Osteoblast (primary cell): ENCODE measurements at places on chromosomes 3 and 15. TPM values are rescaled to one million over a fixed set of nuclear protein-coding genes. Genes with fewer than 3 reads are reported as not detected.

The MASP1 gene
- total RNA-seq: 1.2 and 1.4 TPM in 2 replicates

DNA sequence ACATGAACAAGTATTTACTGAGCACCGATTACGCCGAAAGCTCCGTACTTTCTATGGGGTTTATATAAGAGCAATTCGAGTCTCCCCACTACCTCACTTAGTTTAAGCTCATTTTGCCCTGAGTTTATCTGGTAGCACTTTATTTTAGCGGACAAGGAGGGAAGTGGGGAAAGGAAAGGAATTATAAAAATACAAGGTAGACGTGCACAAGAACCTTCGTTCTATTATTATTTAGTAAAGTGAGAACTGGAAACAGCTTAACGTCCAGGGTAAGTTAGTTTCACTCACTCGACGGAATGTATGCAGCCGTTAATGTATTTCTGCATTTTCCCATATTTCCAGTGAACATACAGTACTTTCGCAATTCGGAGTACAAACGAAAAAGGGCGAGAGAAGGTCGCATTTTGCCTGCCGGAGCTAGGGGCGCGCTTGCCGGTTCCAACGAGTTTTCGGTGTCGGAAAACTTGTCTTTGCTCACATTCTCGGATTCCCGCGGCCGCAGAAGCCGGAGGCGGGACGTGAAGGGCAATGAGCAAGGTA, 1.2 kb upstream of the STT3B start:
- H3K36me3 ChIP-seq: no peaks in the 10 kb centered on the region
- peaks cover 17% of the 10 kb centered on the region for H3K27me3 ChIP-seq
- H3K4me3 ChIP-seq: peak overlapping the region; percentile 89
- peaks cover 20% of the 10 kb centered on the region for H3K4me1 ChIP-seq
- H3K27ac ChIP-seq: peak overlapping the region; percentile 94
- no peak for DNase-seq

The SLC6A20 gene
- total RNA-seq: not detected in 2 replicates

GRCh38 chr15:50883903-50884302, 24.6 kb upstream of the AP4E1 start:
- no peaks in the 10 kb centered on the region for H3K27me3 ChIP-seq
- H3K36me3 ChIP-seq: no peaks in the 10 kb centered on the region
- H3K4me1 ChIP-seq: peaks cover 50% of the 10 kb centered on the region

The C3orf85 gene
- not detected in 2 replicates for total RNA-seq

The OSTN gene
- under 0.01 TPM in 1 of 2 replicates, not detected in the other for total RNA-seq

- H3K4me1 ChIP-seq: no peaks in the 10 kb centered on the region
- H3K4me3 ChIP-seq: no peak overlapping the region
- no peaks in the 10 kb centered on the region for H3K36me3 ChIP-seq
- DNase-seq: no peak
These were observed 86.6 kb upstream of the SLC6A11 start for GRCh38 chr3:10729439-10729838.

DNA sequence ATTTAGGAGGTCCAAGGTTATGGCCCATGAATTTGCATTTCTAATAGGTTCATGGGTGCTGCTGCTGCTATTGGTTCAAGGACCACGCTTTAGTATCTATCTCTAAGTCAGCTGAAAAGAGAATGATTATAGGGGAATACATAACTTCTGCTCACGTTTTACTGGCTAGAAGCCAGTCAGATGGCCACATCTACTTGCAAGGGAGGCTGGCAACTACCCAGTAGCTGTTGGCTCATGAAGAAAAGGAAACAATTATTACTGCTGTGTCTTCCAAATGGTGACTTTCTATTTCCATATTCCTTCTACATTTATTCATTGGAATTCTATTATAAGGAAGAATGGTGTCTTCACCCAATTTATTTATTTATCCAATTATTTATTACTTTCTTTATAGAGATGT, 54.2 kb downstream of the SLC25A36 start:
- H3K4me3 ChIP-seq: no peak overlapping the region
- no peaks in the 10 kb centered on the region for H3K36me3 ChIP-seq
- DNase-seq: peak; percentile 42
- H3K27me3 ChIP-seq: no peaks in the 10 kb centered on the region
- no peaks in the 10 kb centered on the region for H3K4me1 ChIP-seq

DNA sequence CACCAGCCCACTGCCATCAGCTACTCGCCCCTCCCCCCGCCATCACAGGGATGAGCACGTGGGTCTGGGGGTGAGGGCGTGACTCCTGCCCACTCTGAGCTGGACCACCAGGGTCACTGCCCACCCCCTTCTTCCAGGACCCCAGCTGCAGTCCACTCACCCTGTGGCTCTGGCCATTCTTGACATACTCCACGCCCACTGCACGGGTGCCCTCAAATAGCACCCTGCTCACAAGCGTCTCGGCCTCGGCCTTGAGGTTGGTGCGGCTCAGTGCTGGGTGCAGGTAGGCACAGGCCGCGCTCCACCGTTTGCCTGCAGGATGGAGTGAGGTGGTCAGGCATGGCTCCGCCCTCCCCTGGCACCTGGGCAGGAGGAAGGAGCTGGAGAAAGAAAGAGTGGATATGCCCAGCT, 23.9 kb downstream of the CHDH start:
- H3K4me1 ChIP-seq: no peaks in the 10 kb centered on the region
- no peak overlapping the region for H3K4me3 ChIP-seq
- no peak for DNase-seq
- H3K36me3 ChIP-seq: no peaks in the 10 kb centered on the region
- no peak overlapping the region for H3K27ac ChIP-seq
- H3K27me3 ChIP-seq: no peaks in the 10 kb centered on the region

The PTH1R gene
- 0.29 and 0.36 TPM in 2 replicates for total RNA-seq

GRCh38 chr3:123723522-123724168, 138.8 kb upstream of the HACD2 start:
- H3K27me3 ChIP-seq: no peaks in the 10 kb centered on the region
- DNase-seq: peak; percentile 87
- peaks cover 36% of the 10 kb centered on the region for H3K36me3 ChIP-seq
- H3K4me3 ChIP-seq: no peak overlapping the region
- H3K27ac ChIP-seq: peak overlapping the region; percentile 40

- H3K4me3 ChIP-seq: no peak overlapping the region
- H3K27ac ChIP-seq: peak overlapping the region; percentile 78
- no peaks in the 10 kb centered on the region for H3K27me3 ChIP-seq
- peaks cover 37% of the 10 kb centered on the region for H3K4me1 ChIP-seq
- DNase-seq: peak; percentile 10
These were observed 515.2 kb upstream of the CCDC54 start for GRCh38 chr3:106862067-106862466.

The IRAK2 gene
- 3.2 and 4.0 TPM in 2 replicates for total RNA-seq

DNA sequence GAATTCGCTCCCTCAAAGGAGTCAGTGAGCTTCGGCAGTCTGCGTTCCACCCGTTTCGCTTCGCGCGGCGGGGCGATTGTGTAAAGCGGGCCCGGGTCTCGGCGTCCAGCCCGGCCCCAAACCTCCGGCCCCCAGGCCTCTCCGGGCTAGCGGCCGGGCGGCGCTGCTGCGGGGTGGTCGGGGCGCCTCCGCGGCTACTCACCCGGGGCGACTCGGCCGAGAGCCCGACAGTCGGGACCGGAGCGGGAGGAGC, 412 bp downstream of the CHDH start:
- H3K4me3 ChIP-seq: peak overlapping the region; percentile 73
- no peaks in the 10 kb centered on the region for H3K36me3 ChIP-seq
- no peak overlapping the region for H3K27ac ChIP-seq
- H3K27me3 ChIP-seq: peaks cover 38% of the 10 kb centered on the region

- H3K27ac ChIP-seq: no peak overlapping the region
- no peaks in the 10 kb centered on the region for H3K27me3 ChIP-seq
- no peaks in the 10 kb centered on the region for H3K4me1 ChIP-seq
These were observed 209.8 kb upstream of the THRB start for GRCh38 chr3:24704496-24704895.

DNA sequence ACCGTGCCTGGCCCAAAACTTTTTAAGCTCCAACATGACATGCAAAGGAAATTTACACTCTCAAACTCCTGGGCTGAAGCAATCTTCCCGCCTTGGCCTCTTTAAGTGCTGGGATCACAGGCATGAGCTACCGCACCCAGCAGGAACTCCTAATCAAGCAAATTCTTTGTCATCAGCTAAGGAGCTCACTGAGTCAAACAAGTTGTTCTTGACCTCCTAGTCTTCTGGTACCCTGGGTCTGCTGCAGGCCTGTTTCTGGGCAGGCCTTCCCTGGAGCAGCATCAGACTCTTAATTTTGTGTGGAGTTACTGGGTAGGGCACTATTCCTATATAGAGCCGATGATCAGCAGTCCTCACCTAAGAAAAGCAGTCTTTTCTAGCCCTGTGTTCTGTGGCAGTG, 68.4 kb upstream of the FLNB start:
- no peaks in the 10 kb centered on the region for H3K4me1 ChIP-seq
- DNase-seq: no peak
- no peaks in the 10 kb centered on the region for H3K27me3 ChIP-seq
- H3K27ac ChIP-seq: no peak overlapping the region
- H3K4me3 ChIP-seq: no peak overlapping the region
- H3K36me3 ChIP-seq: no peaks in the 10 kb centered on the region

The NOX5 gene
- 0.29 and 0.36 TPM in 2 replicates for total RNA-seq

GRCh38 chr3:53174346-53175250, 13.6 kb downstream of the PRKCD start:
- no peaks in the 10 kb centered on the region for H3K27me3 ChIP-seq
- peaks cover 8% of the 10 kb centered on the region for H3K4me1 ChIP-seq
- H3K36me3 ChIP-seq: peaks cover 7% of the 10 kb centered on the region
- H3K4me3 ChIP-seq: no peak overlapping the region

The KCNAB1 gene
- under 0.01 and 0.36 TPM in 2 replicates for total RNA-seq

DNA sequence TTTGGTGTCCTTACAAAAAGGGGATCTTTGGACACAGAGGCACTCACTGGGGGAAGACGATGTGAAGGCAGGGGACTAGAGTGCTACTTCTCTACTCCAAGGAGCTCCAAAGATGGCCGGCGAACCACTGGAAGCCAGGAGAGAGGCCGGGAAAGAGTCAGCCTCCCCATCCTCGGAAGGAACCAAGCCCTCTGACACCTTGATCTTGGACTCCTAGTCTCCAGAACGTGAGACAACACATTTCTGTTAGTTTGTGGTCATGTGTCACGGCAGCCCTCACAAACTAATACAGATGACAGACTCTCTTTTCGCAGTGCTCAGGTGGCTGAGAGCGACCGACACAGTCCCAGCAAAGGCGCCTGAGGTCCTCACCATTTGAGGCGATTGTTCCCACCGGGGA, 24.4 kb upstream of the ATP2B2 start:
- H3K36me3 ChIP-seq: no peaks in the 10 kb centered on the region
- no peak overlapping the region for H3K4me3 ChIP-seq

DNA sequence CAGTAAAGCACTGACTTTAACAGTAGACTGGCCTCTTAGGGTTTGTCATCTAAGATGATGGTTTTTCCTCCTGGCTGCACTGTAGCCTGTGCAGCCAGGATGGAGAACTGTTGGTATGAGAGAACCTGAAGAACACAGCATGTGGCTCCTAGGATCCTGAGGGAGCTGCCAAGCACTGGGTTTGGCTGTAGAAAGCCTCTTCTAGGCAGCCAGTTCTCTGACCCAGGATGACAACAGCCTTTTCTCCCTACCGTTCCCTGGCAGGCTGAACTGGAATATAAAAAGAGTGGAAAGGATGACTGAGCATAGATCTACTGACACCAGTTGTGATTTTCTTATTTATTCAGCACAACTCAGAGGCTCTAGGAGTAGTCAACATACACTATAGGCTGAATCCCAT, 34.3 kb upstream of the MANF start:
- no peak for DNase-seq
- H3K36me3 ChIP-seq: no peaks in the 10 kb centered on the region
- no peak overlapping the region for H3K4me3 ChIP-seq
- H3K27ac ChIP-seq: no peak overlapping the region
- no peaks in the 10 kb centered on the region for H3K27me3 ChIP-seq
- H3K4me1 ChIP-seq: no peaks in the 10 kb centered on the region

DNA sequence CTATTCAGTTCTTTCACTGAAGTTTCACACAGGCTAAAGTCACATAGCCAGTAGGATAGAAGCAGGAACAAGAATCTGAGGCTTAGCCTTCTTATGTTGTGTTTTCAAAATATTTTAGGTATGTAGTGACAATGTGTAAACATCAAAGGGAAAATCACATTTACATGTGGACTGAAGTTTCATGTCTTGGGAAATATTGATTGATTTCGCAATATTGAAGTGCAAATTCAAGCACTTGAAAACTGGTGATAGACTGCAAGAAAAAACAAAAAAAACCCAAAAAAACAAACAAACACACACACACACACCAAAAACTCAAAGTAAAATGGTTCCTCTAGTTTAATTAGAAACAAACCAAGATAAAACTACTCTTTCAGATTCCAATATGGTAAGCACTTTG, 773.3 kb downstream of the PDCD6IP start:
- no peak overlapping the region for H3K4me3 ChIP-seq
- no peak overlapping the region for H3K27ac ChIP-seq
- no peak for DNase-seq
- H3K36me3 ChIP-seq: no peaks in the 10 kb centered on the region
- H3K27me3 ChIP-seq: no peaks in the 10 kb centered on the region
- H3K4me1 ChIP-seq: no peaks in the 10 kb centered on the region
